ENCODE measurements at places on chromosomes 2 and 18. TPM values are rescaled to one million over a fixed set of nuclear protein-coding genes. Genes with fewer than 3 reads are reported as not detected.

The MARCHF4 gene
- total RNA-seq: 0.93 TPM

The CYP20A1 gene
- 16.4 TPM for total RNA-seq

The CDH19 gene
- 0.05 TPM for total RNA-seq

The AGXT gene
- total RNA-seq: 0.51 TPM

The CYTIP gene
- total RNA-seq: 0.51 TPM

The ATG16L1 gene
- total RNA-seq: 123 TPM

The RAPGEF4 gene
- 4.4 TPM for total RNA-seq

The NAT8 gene
- total RNA-seq: not detected

- no peak for DNase-seq
Measured at GRCh38 chr2:19362755-19363473, 4.5 kb upstream of the OSR1 start.

- DNase-seq: no peak
Measured at GRCh38 chr2:200863782-200864175, 679 bp downstream of the CLK1 start.

DNA sequence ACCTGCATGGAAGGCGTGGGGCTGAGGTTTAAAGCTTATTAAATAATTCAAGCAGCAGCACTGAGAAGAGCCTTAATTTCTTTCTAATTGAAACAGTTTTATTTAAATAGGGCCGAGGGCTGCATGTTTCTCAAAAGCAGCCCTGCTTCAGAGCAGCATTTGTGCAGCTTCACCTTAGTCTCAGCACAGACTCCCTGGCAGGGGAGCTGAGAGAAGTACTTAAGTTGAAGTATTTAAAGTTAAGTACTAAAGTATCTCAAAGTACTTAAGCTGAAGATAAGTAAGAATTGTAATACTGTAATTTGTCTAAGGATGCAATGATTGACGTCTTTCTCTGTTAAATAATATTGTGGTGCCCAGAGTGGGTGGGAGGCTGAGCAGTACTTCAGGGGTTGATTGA is 31.4 kb downstream of the IMPA2 start:
- no peak for DNase-seq

GRCh38 chr2:109403841-109404201 is 209.9 kb downstream of the SEPTIN10 start:
- DNase-seq: no peak

DNA sequence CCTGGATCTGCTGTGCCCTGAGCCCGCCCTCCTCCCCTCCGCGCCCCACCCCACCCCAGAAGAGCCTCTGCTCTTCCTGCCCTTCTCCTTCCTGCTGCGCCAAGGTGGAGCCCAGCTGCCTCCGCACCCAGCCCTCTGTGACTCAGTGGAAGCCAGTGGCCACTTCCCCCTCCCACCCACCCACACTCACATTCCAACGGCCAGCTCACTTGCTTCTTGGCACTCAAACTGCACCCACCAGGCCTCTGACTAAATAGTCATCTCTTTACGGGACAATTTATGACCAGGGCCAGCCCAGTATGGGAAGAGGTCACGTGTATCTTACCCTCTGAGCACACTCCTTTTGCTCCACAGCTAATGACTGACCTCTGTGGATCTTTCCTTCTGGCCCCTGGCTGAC is 150.4 kb upstream of the SLC1A4 start:
- no peak for DNase-seq

DNA sequence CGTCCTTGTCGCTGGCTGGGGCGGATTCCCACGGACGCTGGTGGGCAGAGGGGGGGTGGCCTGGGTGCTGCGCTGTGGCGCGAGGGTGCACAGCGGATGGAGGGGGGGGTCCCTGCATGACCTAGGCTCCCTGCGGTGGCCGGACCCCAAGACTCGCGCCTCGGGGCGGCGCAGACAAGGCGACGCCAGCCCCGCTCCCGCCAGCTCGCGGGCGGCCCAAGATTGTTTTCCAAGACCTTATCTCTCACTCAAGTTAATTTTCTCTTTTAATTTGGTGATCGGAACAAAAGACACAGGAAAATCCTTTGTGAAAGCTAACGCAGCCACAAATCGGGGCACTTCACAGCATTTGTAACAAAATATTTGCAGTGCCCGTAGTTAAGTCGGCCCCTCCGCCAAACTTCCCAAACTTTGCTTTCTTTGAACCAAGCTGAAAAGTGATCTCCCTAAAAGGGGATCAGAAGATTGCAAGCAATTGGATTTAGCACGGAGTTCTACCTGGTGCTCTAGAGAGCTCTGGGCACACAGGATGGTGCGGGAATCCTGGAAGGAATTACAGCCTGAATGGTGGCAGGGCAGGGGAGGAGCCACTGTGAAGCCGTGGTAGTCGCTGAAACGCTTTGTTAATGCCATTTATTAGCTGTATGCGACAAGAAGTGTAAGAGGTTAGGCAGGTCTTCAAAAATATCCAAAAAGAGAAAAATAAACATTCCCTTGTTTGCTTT is 4.8 kb upstream of the ID2 start:
- DNase-seq: no peak

- no peak for DNase-seq
Measured at GRCh38 chr2:28904295-28904694, 9.8 kb downstream of the WDR43 start.

GRCh38 chr2:134207589-134208209 is 46.2 kb upstream of the MGAT5 start:
- no peak for DNase-seq

- no peak for DNase-seq
Measured at GRCh38 chr2:45869165-45869501, 217.7 kb downstream of the PRKCE start.

- no peak for DNase-seq
Measured at GRCh38 chr2:230830428-230830827, 34.3 kb upstream of the ITM2C start.

DNA sequence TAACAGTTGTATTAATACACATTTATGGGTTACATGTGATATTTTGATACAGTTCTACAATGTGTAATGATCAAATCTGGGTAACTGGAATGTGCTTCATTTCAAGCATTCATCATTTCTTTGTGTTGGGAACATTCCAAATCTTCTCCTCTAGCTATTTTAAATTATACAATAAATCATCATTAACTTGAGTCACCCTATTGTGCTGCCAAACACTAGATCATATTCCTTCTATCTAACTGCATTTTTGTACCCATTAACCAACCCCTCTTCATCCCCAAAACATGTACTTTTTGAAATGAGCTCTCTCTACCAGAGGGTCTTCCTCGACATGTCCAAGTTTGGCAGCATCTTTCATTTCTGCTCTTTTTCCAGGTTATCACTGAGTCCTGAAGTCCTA is 81.1 kb upstream of the TTC39C start:
- DNase-seq: no peak

- DNase-seq: no peak
Measured at GRCh38 chr2:239765076-239765845, 259.9 kb downstream of the NDUFA10 start.

DNA sequence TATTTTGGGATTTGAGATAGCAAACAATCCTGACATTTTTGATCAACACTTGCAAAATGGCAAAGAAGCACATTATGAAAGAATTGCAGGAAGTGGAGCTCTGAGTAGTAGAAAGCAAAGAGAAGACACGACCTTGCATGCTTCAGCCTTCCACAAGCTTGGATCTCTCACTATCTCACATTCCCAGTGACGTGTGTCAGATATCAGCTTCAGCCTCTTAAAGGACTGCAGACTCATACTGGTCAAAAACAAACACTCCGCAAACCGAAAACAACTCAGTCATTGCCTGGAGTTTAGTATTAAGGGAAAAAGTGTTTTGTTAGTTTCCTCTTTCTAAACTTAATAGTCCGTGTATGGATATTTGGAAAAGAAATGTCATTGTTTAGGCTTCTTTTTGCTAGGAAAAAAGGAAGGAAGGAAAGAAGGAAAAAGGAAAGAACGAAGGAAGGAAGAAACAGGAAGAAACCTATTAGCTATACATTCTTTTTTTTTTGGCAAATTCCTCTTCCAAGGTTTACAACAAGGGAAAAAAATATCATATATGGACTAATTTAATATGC is 32.6 kb upstream of the SLC40A1 start:
- no peak for DNase-seq

GRCh38 chr2:150030436-150031190 is 443.0 kb upstream of the MMADHC start:
- DNase-seq: no peak

DNA sequence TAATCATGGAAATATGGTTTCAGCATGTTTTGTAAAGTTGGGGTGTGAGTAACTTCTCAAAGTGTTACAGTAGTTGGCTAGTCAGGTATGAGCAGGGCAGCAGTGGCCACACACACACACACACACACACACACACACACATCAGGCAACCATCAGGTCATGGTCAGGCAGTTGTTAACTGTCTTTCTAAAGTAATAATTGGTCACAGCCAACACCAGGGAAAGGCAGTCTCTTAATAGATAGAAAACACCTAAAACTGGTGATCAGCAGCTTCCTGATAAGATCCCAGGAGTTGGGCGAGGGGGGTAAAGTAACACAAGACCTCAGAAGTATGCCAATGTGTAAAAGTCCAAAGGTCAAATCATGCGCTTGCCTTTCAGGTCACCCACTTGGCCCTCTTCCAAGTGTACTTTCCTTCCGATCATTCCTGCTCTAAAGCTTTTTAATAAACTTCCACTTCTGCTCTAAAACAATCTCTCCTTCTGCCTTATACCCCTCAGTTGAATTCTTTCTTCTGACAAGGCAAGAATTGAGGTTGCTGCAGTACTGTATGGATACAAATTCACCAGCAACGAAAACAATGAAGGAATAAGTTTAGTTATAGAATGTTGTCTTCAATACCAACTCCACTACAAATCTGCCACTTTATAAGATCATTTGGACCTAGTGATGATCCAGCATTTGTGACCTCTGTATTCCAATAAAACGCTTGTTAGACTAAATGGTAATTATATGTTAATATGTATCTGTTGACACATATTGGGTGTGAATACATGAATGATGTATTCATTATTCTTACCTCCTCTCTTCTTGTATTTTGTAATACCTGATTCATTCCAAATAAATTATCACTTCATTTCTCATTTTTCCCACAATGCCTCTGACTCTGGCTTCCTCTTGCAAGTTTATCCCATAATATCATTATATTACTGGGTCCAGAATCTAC is 254.3 kb downstream of the METTL4 start:
- DNase-seq: no peak

- DNase-seq: no peak
Measured at GRCh38 chr2:32716598-32716997, 88.7 kb downstream of the TTC27 start.

DNA sequence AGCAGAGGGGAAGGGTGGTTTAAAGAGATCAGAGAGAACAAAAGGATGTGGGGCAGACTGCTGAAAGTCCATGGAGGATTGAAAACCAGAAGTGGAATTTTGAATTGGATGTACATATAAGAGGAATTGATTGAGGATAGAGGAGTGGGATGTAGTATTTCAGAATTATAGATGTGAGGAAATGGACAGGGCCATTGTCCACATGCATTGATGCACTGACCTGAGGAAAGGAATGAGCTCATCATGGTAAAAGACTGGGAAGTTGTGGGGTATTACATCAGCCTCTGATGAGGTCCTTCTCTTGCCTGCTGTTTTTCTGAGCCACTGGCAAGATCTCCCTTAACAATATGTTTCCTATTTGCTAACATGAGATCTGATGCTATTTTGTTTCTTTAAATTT is 365.7 kb upstream of the FANCL start:
- no peak for DNase-seq

- no peak for DNase-seq
Measured at GRCh38 chr2:19355014-19355405, 3.4 kb downstream of the OSR1 start.

DNA sequence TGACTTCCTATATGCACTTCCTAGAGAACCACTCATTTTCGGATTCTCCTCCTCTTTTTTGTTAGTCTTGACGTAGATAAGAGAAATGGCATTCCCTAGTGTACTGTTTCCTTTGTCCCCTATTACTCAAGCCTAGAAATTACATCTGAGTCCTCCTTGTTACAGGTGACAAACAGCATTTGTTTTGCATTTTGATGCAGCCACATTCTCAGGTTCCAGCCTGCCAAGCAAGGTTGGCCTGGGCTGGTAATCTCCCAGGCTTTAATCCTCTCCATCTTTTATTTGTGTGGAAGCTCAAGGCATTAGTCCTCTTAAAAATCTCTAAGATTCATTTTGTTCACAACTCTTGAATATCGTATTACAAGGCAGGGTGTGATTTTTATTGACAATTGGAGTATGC is 318.0 kb upstream of the NRP2 start:
- no peak for DNase-seq

Measured in type B pancreatic cell (in vitro differentiated cells).